ENCODE measurements at places on chromosomes 12 and 14. TPM values are rescaled to one million over a fixed set of nuclear protein-coding genes. Genes with fewer than 3 reads are reported as not detected.

The MMP17 gene
- 7.8 TPM for total RNA-seq

The TAS2R10 gene
- 1.2 TPM for total RNA-seq

The PNMA1 gene
- 45.0 TPM for total RNA-seq

The CATSPERB gene
- total RNA-seq = not detected

The AMIGO2 gene
- 10.8 TPM for total RNA-seq

The KCNH3 gene
- total RNA-seq = 0.33 TPM

The PSMC6 gene
- 97.8 TPM for total RNA-seq

The MARCHF9 gene
- total RNA-seq = 6.2 TPM

The TGM1 gene
- total RNA-seq = 0.65 TPM

The ANKRD33 gene
- total RNA-seq = 0.03 TPM

The RNF212B gene
- not detected for total RNA-seq

The C2CD5 gene
- 19.4 TPM for total RNA-seq

The TMEM253 gene
- total RNA-seq = not detected

The KCNK10 gene
- total RNA-seq = not detected

The GPRC5D gene
- total RNA-seq = 0.13 TPM

The IPO4 gene
- total RNA-seq = 84.2 TPM

The FAM90A1 gene
- 0.13 TPM for total RNA-seq

The SRRM4 gene
- not detected for total RNA-seq

The EXOC3L4 gene
- total RNA-seq = 0.39 TPM

The MYH6 gene
- total RNA-seq = not detected

The SIX6 gene
- not detected for total RNA-seq

The GPD1 gene
- 0.20 TPM for total RNA-seq

Measured in smooth muscle cell of the pulmonary artery (primary cell).